ENCODE measurements at places on chromosomes 12 and 14.

GRCh38 chr14:24913746-24914145 is 136.2 kb downstream of the STXBP6 start:
- no peak for DNase-seq

DNA sequence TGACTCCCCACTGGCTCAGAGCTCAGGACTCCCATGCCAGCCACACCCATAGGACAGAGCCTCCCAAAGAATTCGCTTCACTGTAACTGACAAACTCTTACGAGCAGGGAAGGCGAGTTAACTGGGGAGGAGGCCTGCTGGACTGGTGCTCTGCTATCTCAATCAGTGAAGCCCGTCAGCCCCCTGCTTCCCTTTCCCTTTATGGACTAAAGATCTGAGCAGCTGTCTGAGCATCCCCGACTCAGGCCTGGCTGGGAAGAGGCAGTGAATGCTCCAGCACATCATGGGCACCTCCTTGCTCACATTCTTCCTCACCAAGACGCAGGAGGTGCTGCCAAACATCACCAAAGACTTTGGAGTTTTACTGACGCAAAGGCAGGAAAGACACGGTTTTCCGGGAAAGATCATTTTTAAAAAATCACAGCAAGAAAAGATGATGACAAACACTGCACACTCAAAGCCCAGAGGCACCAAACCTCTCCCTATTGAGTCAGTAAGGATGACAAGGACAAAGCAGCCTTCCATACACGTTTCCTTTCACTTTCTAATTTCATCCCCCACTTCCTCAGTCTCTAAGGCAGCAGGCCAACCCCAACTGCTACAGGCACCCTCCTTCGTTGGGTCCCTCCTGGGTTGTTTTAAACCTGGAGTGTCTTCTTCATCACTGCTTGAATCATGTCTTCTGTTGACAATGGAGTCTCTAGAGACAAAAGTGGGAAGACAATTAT is 45.0 kb upstream of the P2RX7 start:
- DNase-seq = no peak

GRCh38 chr12:42126963-42127362 is 17.7 kb downstream of the GXYLT1 start:
- no peak for DNase-seq

DNA sequence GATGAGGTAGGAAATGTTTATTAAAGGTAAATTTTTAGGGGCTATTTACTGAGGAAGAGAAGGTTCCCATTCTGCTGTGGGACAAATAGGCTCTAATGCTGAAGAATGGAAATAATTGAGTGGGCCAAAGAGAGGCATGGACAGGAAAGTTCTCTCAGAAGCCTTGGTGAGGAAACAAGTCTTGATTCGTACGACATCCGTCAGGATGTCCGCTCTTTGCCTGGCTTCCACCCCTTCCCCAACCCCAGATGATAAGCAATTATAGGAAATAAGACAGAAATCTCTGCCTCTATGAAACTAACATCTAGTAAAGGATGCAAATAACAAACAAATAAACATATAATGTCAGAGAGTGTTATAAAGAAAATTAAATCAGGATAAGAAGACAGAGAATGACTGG is 91.7 kb upstream of the BCAT1 start:
- no peak for DNase-seq

DNA sequence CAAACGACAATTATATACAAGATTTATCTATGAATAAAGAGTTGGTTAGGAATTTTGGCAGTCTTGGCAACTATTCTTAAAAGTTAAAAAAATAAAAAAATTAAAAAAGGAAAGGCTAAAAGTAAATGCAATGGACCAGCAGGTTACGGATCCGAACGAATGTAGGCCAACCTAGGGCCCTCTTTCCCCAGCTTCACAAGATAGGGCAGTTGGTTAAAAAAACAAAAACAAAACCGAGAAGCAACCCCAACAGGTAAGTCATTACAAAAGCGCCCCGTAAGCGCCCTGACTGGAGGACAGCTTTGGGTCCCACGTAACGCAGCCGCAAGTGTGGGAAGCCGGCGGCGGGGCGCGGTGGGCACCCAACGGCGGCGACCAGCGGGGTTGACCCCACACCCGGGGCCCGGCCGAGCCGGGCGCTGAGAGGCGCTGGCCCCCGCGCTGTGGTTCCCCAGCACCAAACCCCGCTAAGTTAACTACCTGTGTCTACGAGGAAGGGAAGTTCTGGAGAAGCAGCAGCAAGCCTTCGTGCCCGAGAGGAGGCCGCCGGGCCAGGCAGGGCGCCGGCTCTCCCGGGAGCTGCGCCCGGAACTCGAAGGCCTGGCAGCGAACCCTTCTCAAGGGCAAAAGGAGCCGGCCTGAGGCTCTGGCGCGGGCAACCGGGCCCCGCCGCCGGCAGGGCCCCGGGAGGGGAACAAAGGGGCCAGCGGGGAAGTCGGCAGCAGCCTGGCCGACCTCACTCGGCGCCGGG is 882 bp downstream of the HECTD1 start:
- peak; percentile 39 for DNase-seq

- peak; percentile 74 for DNase-seq
Measured at GRCh38 chr12:57008178-57008577, 1.8 kb upstream of the ZBTB39 start.

GRCh38 chr12:103728323-103728722 is 112.7 kb downstream of the NT5DC3 start:
- DNase-seq = no peak
